Esophagus mucosa (tissue), 1 donor: ENCODE measurements at places on chromosomes 7 and 10.

- no peak for ATAC-seq
Observed at GRCh38 chr10:118873738-118874105, 119.0 kb upstream of the CACUL1 start.

DNA sequence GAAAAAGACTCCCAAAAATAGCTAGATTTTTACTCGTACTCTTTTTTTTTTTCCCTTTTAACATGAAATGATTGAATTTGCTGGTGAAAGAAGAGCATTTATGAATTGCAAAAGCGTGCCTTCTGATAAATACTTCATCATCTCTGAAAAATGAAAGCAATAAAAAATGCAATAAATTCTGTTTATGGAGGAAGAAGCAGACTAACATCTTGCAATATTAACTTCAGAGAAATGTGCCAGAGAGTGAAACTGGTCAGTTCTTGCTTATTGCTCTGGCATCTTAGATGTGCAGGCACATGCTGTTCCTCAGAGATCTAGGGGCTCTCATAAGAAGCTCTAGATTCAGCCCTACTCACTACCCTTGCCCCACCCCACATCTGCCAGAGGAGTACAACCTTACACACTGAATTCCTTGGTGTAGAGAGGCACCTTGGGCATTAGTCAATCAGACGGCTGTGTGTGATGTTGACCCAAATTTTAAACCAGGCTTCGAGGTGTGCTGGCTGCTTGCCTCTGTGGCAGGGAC lies 891.1 kb upstream of the GHITM start:
- ATAC-seq, result no peak

GRCh38 chr7:113963356-113963755 lies 44.5 kb upstream of the PPP1R3A start:
- ATAC-seq, result no peak

DNA sequence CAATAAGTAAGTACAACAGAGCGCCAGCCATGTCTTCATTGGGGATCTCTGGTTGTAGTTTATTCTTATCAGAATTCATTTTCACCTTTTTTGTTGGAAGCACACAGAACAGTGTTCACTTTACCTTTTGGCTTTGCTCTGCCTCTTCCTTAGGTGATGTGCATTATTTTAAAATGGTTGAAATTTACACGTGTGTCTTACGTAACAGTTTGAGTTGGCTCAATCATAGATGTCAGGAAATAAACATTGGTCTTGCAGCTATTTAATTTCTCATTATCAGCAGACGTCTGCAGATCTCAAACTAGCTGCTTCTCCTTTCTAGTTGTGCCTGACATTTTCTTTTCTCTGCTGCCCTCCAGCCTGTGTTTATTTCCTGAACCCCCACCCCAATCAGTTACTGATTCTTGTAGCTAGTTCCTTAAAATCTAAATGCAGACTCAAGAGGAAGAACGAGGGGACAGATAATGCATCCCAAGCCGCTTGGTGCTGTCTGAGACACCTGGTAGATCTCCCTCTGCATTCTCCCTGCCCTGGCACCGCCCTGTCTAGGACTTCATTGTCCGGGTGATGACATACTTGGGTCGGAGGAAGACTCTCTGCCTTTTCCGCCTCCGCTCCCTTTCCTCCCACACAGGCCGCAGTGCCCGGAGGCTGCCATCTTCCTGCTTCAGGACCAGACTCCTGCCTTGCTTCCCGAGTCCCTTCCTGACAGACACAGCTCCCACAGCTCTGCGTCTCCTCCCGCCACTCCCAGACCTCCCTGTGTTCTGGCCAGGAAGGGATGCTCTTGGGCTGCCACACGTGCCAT lies 108.2 kb downstream of the ANKRD61 start:
- no peak for ATAC-seq

DNA sequence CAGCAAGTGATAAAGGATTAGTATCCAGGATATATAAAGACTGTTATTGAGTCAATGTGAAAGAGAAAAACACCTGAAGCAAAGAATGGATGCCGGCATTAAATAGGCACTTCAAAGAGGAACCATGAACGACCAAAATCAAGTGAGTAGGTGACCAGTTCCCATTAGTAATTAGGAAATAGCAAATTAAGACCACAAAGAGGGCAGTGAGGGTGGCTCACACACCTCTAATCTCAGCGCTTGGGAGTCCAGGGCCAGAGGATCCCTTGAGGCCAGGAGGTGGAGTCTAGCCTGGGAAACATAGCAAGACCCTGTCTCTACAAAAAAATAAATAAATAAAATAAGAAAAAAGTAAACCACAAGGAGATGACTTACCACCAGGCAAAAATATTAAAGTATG lies 1.5 kb upstream of the ANTXRL start:
- no peak for ATAC-seq

DNA sequence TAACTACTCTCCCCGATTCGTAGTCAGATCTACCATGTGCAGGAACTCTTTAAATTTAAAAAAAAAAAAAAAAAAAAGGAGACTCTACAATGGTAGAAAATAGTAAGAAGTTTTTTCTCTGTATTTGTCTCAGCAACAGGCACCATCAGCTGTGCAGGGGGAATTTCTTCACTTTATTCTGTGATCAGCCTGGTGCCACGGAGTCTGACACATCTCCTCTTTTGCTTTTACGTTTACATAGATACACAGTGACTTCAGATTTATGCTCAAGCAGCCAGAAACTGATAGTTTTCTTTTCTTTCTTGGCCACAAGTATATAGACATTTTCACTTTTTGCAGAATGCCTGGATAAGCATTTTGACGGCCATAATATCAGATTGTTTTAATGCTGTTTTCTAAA lies 190.6 kb upstream of the AKR1E2 start:
- no peak for ATAC-seq

DNA sequence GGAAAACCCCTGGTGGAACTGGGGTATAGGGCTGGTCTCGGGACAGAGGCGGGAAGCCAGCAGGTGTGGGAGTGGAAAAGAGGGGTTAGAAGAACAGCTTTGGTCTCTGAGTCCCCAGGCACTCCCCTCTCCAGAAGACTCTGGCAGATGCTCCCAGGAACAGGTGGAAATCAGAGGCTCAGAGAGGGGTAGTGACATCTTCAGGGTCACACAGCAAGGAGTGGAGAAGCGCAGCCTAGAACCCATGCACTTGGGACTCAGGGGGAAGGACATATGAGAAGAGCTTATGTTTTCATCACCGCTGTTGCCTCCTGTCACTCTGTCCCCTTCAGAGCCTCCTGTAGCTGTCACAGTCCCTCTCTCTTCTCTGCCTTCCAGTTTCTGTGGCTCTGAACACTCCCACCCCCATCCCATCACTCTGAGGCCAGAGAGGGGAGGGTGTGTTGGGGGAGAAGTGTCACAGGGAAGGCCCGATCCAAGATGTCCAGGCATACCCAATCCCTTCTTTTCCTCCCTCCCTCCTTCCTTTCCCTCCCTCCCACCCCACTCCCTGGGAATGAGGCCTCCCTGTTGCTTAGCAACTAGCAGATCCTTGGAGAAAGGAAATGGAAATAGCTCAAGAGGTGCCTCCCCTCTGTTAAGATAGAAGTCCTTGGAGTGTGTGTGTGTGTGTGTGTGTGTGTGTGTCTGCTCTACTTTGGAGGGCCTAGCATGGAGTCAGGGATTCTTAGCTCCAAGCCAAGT lies 32.0 kb downstream of the SRRM3 start:
- no peak for ATAC-seq

DNA sequence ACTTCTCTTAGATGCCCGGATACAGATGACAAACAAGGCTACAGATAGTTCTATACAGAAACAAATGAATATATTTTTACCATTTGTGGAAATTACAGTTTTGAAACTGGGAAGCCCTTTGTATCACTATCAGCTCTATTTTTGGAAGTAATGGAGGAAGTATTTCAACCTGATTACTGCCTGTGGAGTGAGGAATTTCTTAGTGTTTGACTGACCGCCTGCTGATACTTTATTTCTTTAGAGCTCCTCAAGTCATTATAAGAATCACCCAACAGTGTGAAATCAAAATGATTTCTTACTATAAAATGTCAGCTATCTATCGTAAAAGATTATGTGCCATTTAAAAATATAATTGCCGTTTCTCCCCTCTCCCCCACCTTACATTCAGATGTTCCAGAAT lies 290.9 kb downstream of the SDK1 start:
- ATAC-seq, result no peak

- no peak for ATAC-seq
Observed at GRCh38 chr10:49749556-49750491, 12.3 kb downstream of the OGDHL start.

DNA sequence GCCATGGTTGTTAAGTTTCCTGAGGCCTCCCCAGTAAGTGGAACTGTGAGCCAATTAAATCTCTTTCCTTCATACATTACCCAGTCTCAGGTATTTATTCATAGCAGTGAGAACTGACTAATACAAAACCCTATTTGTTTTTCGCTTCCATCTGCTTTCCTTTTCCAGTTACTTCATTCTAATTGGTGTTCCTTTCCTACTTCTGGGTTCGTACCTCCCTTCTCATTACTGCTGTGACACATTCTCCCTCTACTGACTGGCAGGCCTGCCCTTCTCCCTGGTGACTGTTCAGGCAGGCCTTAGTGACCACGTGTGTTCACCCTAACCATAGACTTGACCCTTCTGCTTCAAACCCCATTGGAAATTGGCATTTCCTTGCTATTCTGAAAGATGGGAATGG lies 37.7 kb downstream of the MTURN start:
- peak; percentile 79 for ATAC-seq

DNA sequence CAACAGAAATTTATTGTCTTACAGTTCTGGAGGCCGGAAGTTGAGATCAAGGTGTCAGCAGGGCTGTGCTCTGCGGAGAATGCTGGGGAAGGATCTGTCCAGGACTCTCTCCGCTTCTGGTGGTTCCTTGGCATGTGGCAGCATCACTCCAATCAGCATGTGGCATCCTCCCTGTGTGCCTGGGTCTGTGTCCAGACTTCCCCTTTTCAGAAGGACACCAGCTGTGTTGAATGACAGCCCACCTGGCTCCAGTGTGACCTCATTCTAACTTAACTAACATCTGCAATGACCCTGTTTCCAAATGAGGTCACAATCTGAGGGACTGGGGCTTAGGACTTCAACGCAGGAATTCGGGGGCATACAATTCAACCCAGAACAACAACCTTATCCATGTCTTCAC lies 141.9 kb downstream of the BMS1 start:
- ATAC-seq, result no peak

GRCh38 chr10:21083861-21084260 lies 186.8 kb upstream of the NEBL start:
- ATAC-seq, result peak; percentile 93

- ATAC-seq, result no peak
Observed at GRCh38 chr7:90210981-90211380, 559 bp upstream of the STEAP2 start.

GRCh38 chr10:47294057-47294456 lies 5.9 kb upstream of the GDF10 start:
- ATAC-seq, result no peak

DNA sequence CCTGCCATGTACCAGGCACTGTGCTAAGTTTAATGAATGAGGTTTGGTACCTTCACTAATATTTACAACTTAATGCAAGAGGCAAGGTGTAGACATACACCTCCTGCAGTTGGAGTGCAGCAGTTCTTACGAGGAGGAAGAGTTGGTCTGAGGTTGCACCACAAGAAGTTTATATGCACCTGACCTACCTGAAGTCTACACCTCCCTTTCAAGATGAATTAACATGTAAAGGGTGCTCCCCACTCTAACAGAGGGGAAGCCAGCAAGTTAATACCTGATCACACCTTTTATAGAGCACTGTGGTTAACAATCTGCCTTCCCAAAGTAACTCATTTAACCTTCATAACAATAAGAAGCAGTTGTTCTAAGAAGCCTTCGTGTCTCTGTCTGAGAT lies 120.0 kb downstream of the LYZL1 start:
- no peak for ATAC-seq

DNA sequence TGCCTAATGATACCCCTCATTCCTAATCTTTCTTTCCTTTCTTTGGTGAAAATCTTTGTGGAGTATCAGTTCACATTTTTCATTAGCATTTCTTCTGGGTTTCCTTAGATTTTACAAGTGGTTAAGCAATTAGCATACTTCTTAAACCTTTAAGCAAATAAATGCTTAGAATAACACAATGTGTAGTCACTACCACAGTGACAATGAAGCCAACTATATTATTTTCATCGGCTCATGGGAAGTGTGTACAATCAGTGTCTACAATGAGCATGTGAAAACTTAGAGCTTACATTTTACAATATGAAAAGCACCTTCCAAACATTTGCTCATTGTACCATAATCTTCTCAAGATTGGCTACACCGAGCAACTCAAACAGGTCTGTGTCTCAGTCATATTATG lies 176.2 kb upstream of the PLXNA4 start:
- ATAC-seq, result no peak

DNA sequence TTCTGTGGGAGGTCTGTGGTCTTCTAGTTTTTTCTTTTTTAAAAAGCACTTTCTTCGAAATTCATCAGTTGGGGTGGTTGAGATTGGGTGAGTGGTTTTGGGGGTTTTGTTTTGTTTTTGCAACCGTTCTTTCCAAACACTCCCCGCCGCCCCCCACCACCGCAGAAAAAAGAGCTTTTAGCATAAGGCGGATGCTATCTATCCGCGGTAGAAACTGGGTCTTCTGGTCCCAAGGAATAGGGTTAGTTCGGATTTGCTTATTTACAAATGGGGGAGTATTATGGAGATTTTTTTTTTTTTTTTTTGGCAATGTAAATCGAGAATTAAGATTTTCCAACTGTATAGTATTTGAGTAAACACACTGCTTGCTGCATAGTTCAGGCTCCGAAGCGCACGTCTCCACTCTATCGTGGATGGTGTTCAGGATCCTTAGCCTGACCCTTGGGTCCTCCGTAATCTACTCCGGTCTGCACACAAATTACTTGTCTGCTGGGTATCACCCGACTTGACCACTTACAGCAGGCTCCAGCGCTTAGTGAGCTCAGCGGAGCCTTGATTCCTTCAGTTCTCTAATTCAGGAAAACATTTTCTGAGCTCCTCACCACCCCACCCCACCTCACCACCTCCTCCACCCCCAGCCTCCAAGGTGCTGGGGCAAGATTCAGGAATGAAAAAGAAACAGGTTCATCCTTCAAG lies 757 bp upstream of the NRCAM start:
- no peak for ATAC-seq

GRCh38 chr7:133252858-133253518 lies at the start of gene EXOC4:
Gene EXOC4 (plus strand): TSS chr7:133253078.
- ATAC-seq, result peak; percentile 100

GRCh38 chr7:70660819-70661191 lies 471.1 kb upstream of the GALNT17 start:
- ATAC-seq, result no peak

GRCh38 chr10:24821986-24822385 lies 98.3 kb upstream of the ARHGAP21 start:
- peak; percentile 65 for ATAC-seq

- no peak for ATAC-seq
Observed at GRCh38 chr7:96497567-96497966, 175.7 kb upstream of the SLC25A13 start.

DNA sequence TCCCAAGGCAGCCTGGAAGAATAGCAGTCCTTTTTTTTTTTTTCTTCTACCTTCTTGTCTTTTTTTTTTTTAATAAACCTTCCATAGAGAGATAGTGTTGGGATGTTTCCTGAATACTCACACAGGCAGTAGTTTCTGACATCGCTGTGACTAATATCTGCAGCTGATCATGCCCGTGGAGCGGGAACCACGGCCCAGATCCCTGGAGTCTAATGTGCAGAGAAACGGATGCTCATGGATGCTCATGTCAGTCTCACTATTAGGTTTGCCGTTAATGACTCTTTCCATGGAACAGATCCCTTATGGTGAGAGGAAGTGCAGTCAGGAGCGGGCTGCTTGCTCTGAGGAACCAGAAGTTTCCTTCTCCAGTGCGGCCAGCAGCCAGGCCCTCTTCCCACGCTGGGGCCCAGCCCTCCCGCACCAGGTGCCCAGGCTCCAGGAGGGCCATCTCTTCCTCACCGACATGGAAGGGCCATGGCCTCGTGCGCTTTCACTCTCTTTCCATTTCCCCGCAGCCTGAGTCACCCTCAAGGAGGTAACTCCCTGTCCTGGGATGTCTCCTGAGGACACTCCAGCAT lies 132.5 kb downstream of the WDR37 start:
- ATAC-seq, result no peak
